ENCODE measurements at places on chromosomes 11 and 22.
A peak's percentile ranks its signal among the peaks of the same experiment; 100 is the strongest.

DNA sequence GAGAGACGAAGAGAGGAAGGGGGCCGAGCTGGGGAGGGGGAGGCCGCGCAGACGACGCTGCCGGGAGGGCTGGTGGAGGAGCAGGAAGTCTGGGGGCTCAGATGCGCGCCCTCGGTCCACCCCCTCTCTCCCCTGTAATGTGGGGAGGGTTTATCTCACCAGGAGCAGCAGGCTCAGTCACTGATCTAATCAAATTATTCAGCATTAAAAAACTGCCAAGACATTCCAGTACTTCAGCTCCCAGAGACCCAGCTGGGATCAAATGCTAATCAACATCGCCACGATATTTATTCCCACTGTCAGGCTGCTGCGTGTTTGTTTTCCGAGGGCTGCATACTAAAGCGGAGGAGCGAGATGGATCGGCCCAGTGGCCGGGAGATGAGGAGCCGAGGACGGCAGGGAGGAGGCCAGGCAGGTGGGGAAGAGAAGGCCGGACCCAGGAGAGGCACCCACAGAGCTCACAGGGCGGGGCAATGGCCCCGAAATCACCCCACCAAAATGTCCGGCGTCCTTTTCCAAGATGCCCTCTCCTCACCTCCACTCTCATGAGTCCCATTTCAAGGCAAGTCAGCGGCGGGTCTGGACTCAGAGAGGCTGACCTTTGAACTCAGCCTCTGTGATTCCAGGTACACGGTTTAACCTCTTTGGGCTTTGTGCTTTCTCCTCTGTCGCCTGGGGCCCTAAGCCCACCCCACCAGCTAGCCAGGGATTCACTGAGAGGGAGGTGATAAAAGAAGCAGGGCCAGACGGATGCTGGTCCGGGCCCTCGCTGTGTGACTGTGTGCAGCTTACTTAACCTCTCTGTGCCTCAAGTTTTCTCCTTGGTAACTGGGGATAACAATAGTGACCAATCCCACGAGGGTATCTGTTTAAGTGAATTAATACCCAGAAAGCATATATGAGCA is 502.1 kb downstream of the MN1 start:
- no peak for DNase-seq

GRCh38 chr11:68825571-68825970 is 16.1 kb downstream of the CPT1A start:
- no peak for DNase-seq

- DNase-seq: no peak
Measured at GRCh38 chr11:7449841-7450214, 35.5 kb upstream of the OLFML1 start.

DNA sequence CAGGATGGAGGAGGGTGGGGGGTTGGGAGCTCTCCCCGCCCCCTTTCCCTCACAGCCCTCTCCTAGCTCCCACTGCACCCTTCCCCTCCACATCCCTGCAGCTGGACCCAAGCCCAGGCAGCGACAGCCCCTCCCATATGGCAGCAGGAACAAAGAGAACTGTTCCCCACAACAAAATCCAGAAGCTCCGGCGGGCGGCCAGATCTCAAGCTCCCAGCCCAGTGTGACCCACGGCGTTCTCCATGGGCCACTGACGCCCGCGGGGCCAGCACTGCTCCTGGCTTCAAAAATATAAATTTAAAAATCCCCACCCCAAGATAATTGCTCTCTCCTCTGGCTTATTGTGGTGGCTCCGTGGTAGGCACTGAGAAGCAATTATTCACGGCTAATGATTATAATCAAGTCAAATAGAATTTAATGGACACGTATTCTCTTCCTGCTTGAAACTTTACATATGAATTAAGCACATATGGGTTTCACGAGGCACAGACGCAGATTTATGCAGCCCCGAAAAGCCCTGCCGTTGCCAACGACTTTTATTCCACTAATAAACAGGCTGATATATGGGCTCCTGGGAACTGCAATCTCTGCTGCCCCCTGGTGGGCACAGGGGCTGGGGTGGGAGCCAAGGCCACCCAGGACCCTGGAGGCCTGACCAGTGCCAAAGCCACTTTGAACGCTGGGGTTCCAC is 17.5 kb downstream of the MACROD1 start:
- peak; percentile 88 for DNase-seq

DNA sequence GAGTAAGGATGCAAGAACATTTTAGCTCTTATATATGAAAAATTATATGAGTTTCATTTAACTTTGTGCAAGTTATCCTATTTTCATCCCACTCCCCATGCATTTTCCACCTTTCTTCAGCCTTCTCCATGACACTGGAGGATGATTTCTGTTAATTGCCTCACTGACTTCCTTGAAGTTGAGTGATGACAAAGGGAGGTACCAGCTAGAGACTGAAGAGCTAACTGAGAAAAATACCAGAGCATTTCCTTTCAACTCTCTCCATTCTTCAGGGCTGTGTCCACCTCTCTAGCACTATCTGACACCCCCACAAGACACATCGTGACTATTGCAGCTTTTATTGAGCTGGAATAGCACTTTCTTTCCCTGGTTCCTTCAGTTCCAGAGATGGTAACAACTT is 711.6 kb upstream of the LRRC4C start:
- no peak for DNase-seq

GRCh38 chr11:64430645-64431044 is 71.7 kb downstream of the RPS6KA4 start:
- no peak for DNase-seq

DNA sequence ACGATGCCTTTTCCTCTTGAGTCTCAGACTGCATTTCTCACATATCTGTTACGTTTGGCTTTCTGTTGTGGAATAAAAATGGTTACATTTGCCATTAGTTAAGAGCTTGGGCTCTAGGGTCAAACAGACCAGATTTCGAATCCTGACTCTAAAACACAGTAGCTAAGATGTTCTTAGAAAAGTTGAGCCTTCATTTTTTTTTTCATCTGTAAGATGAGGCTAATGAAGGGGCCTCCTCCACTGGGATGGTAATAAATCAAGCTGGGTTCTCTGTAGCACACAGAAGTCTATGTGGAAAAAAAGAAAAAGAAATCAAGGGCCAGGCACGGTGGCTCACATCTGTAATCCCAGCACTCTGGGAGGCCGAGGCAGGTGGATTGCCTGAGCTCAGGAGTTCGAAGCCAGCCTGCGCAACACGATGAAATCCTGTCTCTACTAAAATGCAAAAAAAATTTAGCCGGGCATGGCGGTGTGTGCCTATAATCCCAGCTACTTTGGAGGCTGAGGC is 49.9 kb upstream of the CAPRIN1 start:
- DNase-seq: no peak

DNA sequence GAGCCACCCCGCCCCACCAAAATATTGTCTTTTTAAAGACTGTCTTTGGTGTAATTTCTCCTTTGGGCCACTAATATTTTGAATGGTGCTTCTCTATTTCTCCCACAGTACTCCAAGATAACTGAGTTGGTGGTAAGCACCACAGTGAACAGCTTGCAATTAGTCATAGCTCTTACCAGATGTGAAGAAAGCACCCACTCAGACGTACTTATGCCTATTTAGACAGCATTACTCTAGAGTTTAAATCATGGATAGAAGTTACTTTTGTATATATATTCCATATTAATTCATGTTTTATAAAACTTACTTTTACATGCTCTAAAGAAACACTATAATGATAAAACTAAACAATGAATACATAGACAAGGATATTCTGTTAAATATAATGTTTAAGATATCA is 12.7 kb downstream of the ANO3 start:
- no peak for DNase-seq

- DNase-seq: no peak
Measured at GRCh38 chr11:130674686-130675308, 226.4 kb downstream of the ADAMTS15 start.

DNA sequence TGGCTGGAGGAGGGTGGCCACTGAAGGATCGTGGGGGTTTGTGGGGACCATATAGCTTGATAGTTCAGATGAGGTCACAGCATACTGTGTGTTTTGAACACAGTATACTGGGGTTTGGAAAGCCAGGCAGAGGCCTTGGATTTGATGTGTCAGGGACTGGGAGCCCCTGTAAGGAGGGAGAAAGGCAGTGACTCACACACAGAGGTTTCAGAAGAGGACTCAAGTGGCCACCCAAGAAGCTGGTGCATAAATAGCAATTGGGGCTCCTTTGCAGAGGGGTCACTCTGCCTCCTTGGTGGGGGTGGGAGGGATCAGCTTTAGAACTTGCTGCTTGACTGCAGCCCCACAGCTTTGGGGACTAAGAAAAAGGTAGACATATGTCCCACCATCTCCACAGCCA is 39.3 kb downstream of the SLC5A1 start:
- no peak for DNase-seq

DNA sequence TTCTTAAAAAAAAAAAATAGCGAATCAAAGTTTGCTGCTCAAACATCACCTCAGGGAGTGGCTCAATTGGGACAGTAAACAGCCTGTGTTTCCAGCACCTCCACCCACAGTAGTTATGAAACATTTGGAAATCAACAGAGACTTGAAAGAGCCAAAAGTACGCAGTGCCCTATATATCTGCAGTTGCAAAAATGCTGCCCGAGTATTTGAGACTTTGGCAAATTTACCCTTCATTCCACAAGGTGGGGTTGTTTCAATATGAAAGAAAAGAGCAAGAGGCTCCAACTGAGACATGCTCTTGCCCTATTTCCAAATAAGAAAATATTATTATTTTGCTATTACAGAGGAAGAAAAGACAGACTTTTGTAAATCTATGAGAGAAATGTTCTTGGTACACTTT is 851.1 kb upstream of the RAG2 start:
- DNase-seq: no peak

- DNase-seq: no peak
Measured at GRCh38 chr11:71381781-71382505, 66.2 kb downstream of the DHCR7 start.

DNA sequence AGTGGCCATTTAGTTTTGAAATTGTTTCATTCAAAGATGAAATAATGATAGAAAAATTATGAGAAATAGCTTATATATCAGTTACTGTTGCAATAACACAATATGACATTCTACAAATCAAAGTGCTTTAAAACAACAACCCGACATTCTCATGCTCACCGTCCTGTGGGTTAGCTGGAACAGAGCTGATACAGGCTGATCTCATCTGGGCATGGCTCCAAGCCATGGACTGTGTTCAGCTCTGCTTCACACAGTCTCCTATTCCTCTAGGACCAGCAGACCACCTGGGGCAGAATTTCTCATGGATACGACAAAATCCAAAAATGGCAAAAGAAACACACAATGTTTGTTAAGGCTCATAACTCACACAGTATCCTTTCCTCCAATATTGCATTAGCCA is 178.6 kb downstream of the CNTN5 start:
- DNase-seq: no peak

DNA sequence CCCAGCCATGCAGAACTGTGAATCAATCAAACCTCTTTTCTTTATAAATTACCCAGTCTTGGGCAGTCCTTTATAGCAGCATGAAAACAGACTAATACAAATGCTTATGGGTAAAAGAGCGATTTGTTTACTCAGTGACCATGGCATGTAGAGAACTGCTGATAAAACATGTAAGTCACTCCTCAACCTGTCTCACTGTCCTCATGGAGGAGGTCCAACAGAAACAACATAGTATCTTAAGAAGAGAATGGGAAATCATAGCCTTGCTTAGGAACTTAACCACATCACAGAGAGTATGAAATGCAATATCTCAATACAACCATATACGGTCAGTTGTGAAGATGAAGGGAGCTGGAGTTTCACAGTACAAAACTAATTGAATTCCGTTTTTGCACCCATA is 1734.0 kb upstream of the RAG2 start:
- no peak for DNase-seq

GRCh38 chr22:29142116-29142515 is 63.6 kb upstream of the EMID1 start:
- no peak for DNase-seq

DNA sequence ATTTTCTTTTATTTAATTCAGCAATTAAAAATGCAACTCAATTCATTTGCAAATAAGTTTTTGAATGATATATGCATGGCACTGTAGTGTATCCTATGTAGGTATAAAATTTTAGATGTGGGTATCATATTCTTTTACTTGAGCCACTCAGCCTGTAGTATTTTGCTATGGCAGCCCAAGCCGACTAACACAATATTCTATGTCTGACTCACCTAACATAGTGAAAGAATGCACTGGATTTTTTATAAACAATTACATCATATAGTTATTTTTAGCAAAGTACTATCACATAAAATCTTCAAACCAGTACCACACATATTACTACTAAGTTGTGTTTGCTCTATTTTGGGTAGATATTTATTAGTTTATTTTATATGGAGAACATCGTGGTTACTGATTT is 21.9 kb upstream of the GRIA4 start:
- no peak for DNase-seq

DNA sequence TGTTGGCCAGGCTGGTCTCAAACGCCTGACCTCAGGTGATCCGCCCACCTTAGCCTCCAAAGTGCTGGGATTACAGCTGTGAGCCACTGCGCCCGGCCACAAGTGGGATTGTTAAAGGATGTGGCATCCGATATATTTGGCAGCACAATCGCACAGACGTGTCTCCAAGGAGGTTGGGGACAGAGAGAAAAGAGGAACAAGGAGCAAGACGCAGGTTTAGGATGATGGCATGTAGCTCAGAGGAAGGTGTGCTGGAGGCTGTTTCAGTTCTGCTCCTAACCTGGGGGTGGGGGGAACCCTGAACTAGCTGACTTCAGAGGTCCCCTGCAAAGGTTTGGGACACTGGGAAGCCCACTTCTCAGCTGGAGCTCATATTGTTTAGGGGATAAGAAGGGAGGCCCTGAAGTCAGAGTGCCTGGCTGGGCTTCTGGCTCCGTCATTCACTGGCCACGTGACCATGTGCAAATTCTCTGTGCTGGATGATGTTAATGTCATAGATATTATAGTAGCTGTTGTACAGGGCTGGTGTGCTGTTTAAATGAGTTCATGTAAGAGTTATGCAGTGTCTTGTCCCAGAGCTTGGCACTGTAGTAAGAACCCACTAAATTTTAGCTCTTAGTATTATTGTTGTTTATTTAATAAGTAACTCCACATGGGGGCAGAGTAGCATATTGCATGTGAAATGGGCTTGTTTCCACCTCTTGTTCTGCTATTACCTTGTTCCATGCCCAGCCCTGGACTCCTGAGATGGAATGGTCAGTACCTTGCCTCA is 129.7 kb downstream of the ST3GAL4 start:
- DNase-seq: no peak

GRCh38 chr11:132099692-132100091 is 729.3 kb downstream of the NTM start:
- DNase-seq: peak; percentile 22

- DNase-seq: no peak
Measured at GRCh38 chr11:85029964-85030363, 597.2 kb downstream of the DLG2 start.

Data from left ventricle myocardium inferior (tissue), 1 donor.